ENCODE measurements at places on chromosomes 3 and 15. TPM values are rescaled to one million over a fixed set of nuclear protein-coding genes. Genes with fewer than 3 reads are reported as not detected.

DNA sequence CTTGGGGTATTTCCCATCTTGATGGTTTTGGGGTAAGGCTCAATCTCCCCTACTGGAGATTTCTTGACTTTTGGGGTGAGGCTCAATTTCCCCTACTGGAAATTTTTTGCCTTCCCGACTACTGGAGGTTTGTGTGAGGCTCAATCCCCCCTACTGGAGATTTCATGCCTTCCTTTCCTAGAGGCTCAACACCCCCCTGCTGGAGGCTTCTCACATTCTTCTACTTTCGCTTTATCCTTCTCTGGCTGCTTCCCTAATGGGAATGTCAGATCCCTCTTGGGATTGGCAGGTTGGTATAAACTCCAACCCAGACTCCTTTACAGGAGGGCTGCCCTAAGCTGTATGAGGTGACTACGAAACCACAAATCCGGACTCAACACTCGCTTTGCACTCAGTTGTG, 49.2 kb downstream of the KATNBL1 start:
- DNase-seq = no peak

ST3GAL6 gene
- total RNA-seq = 18.3 TPM

DNA sequence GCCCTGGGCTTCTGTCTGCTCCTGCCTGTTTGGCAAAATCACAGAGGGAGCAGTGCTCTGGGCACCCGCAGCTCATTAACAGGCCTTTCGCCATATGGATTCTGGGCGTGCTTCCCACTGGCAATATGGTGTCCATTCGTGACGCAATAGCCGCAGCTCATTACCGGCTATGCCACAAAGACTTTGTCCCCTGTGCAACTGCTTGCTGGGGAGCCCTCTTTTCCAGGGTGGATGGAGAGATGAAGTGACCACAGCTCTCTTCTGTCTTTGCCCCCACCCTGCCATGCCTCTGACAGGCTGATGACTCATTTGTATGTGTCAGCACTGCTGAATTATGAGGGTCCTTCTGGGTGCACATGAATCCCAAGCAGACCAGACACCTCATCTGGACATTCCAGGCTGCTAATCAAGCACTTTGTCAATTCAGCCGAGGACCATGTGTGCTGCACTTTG, 214.3 kb upstream of the FEZF2 start:
- DNase-seq = no peak

PPP1R2 gene
- total RNA-seq = 181 TPM

DNA sequence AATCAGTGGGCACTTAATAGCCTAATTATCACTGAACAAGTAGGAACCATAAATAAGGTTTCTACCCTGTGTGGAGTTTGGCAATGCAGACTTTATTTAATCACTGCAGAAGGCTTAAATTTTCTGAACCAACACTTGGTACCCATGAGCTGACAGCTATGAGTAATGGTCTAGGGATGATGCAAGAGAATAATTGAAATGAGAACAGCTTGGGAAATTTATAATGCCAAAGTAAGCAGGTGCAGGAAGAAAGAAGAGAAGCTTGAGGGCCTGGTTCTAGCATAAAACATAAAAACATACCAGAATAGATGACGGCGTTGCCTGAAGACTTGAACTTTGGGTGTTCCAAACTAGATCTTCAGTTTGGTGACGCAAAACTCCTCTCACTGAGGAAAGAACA, 67.0 kb downstream of the IMPG2 start:
- no peak for DNase-seq

- no peak for DNase-seq
Observed at GRCh38 chr3:134337071-134337482, 37.2 kb downstream of the AMOTL2 start.

GRCh38 chr3:138455801-138456716, 21.6 kb downstream of the ESYT3 start:
- DNase-seq = no peak

CD86 gene
- 1.2 TPM for total RNA-seq

PTPN9 gene
- 24.9 TPM for total RNA-seq

DNA sequence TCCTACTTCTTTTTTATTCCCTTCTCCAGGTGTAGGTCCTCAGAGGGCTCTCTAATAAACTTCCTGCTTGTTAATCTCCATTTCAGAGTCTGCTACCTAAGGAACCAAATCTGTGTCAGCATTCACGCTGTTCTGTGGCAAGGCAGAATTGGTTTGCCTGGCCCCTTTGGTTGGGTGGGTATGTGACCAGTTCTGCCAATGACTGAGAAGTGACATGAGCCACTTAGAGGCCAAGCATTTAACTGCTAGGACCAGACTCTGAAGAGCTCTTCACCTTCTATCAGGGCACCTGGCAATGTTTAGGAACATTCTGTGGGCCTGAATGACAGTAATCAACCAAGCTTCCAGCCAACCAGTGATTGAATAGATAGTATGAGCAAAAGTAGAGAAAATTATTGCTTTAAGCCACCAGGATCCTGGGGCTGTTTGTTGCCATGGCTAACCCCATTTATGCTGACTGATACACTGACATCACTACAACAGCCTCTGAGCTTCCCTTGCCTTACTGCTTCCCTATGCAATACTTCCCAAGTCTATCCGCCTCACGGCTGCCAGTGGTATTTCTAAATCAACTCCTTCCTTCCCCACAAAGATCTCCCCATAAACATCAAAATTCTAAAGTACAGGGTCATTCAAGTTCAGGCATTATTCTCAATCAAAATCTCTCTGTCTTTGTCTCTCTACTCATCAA, 7.6 kb downstream of the FRMD4B start:
- DNase-seq = no peak

Data from frontal cortex (tissue), 4 donors.